ENCODE measurements at places on chromosomes 6 and 20.

DNA sequence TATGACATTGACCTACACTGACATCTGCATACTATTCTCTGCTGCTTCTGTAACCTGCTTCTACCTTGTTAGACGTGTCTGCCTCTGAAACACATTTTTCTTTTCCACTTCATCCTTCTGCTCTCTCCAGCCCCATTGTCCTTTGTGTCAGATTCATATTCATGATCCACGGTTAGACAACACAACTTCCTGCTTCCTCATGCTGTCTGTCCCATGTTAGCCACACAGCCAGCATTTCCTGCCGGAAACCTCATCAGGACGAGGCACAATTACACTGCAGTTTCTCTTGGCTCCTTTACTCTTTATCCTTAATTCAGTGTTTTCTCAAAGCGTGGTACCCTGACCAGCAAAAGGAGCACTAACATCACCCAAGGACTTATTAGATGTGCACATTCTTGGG, 150.2 kb downstream of the TBC1D7 start:
- no peak for DNase-seq

DNA sequence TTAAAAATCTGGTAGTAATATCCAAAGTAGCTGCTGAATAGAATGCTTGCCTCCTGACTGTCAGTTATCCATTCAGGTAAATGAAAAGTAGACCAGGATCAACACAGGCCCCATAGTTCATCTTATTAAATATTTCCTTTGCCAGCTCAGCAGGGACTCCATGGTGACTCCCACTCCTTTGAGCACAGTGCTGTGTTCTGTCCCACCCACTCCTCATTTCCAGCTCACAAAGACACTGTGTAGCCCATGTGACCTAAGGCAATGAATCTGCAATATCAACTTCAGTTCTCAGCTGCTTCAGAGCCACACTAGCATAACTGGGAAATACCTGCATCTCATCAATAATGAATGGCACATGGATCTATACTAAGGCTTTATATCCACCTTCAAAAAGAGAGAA, 189.5 kb upstream of the MANEA start:
- DNase-seq = no peak

DNA sequence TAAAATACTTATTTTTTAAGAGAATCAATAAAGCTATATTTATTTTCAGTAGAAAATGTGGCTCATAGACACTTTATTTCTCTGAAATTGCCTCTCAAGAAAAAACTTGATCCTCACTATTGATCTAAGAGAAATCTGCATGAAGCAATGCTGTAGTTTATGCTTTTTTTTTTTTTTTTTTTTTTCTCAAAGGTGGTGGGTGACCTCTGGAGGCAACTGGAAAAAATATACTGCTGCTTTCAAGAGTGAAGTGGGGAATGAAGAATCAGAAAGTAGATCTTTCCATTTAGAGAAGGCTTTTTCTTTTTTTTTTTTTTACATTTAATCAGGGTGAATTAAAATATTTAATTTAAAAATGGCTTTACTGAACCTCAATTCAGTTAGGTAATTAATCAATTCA, 169.3 kb downstream of the SLC16A10 start:
- no peak for DNase-seq

- DNase-seq = no peak
These were observed 1.4 kb downstream of the LRFN2 start for GRCh38 chr6:40585651-40586269.
